ENCODE measurements at places on chromosomes 12 and 14.
A peak's percentile ranks its signal among the peaks of the same experiment; 100 is the strongest.

- no peak for DNase-seq
Measured at GRCh38 chr12:70389678-70390077, 23.6 kb downstream of the KCNMB4 start.

- DNase-seq = no peak
Measured at GRCh38 chr12:57431654-57432188, 878 bp upstream of the R3HDM2 start.

GRCh38 chr12:97538705-97539104, 76.1 kb downstream of the RMST start:
- peak; percentile 3 for DNase-seq

DNA sequence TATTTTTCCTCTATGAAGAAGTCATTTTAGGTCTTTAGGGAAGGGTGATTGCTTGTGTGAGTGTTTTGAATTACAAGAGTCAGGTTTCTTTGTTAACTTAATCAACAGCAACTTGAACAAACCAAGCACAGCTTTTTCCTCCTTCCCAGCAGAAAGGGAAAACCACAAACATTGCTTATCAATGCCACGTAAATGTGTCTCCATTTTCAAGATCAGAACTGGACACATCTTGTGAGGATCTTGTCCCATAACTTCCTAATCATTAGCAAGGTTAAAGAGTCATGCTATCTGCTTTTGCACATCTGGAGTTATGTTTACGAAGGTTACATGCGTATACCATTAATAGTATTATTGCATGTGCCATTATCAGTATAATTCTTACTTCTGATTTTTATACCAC, 248.0 kb upstream of the FLRT2 start:
- no peak for DNase-seq

DNA sequence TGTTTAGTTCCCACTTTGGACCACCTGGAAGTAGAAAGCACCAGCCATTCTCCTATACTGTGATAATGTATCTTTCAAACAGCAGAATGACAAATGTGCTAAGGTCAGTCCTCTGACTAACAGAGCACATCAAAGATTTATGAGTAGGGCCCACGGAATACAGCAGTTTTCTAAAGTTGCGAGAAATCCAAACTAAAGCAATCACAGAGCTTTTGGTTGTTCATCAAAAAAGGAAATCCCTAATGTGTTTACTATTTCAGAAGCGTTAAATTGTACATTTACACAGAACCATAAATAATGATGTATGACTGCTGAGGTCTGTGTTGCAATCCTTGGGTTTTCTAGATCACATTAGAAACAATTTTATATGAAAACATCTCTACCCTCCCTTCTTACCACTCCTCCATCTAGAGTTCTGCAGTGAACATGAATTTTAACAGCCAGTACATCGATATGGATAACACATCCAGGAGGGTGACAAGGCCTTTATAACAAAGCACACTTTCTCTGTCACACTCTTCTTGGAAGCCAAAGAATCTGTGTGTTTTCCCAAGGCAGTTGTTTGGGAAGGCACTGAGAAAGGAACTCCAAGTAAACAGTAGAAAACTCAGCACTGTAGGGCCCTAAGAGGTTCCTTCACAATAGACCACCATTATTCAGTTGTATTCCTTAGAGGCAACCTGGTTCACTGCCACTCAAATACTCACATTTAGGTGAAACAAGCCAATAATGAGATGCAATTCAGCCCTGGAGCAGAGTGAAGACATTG, 7.3 kb downstream of the KITLG start:
- peak; percentile 53 for DNase-seq

DNA sequence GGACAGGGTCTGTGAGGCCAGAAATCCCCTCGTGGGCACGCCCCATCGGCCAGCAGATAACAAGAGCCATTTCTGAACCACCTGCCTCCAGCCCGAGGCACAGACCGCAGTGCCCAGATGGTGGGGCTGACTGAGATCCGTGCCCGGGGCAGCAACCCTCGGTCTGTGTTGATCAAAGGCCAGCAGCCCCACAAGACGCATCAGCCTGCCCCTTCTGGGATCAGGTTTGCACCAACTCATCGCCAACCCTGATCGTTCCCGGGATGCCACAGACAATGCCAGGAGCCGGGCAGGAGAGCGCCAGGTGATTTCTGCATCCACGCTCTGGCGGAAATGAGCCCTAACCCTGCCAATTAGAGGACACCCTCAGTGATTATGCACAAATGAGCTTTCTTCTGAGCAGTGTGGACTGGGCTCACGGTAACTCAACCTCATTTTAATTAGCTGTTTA, 64.5 kb downstream of the TESC start:
- DNase-seq = no peak

GRCh38 chr12:68422956-68423574, 90.9 kb upstream of the MDM1 start:
- DNase-seq = peak; percentile 18

- no peak for DNase-seq
Measured at GRCh38 chr14:51719955-51720354, 68.2 kb downstream of the FRMD6 start.

- no peak for DNase-seq
Measured at GRCh38 chr12:113861708-113862312, 104.3 kb downstream of the RBM19 start.
